Skeletal muscle cell (primary cell): ENCODE measurements at places on chromosomes 4 and X.

DNA sequence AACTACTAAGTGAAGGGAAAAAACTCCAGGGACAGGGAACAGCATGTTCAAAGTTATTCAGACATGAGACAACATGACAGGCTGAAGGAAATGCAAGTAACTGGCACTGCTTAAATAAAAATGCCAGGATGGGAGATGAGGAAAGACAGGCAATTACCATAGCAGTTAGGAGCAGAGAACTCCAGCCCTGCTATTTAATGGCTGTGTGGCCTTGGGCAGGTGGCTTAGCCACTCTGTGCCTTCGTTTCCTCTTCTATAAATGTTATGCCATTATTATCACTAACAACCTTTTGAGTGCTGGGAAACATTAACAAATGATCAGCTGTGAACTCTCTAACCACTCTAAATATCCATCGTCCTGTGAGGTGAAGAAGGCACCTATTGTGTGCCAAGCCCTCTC lies 32.7 kb downstream of the PROM1 start:
- no peak for DNase-seq

- DNase-seq, result no peak
These were observed 6.2 kb upstream of the ARHGAP10 start for GRCh38 chr4:147725673-147726072.

DNA sequence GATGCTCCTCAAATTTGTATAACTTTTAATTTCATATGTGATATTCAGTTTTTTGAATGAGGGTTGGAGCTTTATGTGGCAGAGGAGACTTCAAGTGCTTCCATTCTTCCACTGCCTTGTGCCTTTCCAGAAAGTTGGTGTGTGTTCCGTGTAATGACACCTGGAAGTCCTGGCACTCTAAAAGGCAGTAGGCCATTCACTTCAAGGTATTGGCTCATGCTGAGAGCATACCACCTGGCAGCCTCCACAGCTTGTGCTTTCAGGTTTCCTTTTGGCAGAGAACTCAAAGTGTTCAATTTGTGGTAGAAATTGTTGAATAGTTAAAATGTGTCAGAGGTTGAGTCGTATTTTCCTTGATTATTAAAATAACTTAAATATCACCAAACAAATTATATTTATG lies 49.6 kb downstream of the GRIA2 start:
- no peak for DNase-seq

DNA sequence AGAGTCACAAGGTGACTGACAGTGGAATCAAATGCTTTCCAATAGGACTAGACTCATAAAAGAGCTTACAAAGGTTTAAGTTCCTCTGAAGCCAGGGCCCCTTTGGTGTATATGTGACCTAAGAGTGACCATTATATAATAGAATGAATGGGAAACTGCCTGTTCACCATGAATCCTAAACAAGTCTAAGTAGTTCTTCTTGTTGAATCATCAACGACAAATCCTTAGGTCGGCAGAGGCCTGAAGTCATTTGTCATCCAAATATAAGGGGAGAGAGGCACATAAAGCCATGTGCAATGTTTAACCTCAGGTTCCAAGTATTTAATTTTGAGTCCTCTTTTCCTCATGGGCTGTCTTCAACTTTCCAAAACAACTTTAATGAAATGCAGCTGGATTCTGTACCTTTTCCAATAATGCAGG lies 122.4 kb downstream of the RASL11B start:
- DNase-seq, result no peak

- DNase-seq, result no peak
These were observed 47.9 kb downstream of the FAM13A start for GRCh38 chr4:89009115-89009514.
